NCI-H2171 treated with DMSO at 0.1 percent for 48 hours (cell line): ENCODE measurements at places on chromosomes 6 and 20.

DNA sequence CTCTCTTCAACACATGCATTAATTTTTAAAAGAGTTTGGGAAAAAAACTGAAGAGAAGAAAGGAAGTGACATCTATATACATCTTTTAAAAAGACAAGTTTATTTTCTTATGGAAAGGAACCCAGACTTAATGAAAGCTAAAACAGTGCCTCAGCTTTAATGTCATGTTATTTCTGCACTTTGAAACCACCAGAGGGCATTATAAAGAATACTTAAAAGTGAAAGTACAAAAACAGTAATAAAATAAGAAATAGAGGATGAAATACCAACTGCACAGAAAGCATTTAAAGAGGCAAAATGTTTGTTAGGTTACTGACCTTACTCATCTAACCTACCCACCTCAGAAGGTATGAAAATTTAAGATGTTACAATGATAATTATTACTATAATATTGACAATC is 98.8 kb downstream of the HUS1B start:
- no peak for DNase-seq

DNA sequence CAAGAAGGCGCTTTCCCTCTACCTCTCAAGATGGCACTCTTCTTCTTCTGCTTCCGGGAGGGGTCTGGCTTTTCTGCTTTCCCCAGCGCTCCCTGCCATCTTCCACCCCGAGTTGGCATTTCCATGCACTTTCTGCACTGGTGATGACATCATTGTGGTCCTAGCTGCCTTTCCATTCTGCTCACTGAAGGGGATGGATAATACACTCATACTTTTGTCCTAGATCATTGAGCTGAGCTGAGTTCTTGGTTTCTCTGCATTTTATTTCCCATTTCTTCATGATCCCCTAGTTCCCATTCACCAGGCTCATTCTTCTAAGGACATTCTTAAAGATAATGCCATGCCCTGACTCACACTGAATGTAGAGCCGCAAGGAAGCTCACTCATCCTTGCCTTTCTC is 96.7 kb downstream of the EDN1 start:
- DNase-seq, result no peak

DNA sequence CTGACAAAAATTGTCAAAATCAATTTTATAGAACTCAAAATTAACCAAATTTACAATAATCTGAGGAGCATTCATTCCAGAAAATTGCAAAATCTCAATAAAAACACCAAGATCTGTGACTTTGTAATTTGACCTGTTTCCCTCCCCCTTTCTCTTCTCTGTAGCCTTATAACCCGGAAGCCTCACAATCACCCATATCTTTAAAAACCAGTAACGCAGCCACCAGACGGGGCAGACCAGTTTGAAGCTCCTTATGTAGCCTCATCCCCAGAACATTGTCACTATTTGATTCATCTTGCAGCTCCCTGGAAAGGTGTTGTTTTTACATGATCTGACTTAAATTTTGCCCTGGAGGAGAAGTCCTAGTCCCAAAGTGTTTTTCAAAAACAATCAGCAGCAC is 27.5 kb upstream of the TGM6 start:
- DNase-seq, result no peak

GRCh38 chr6:48229841-48230240 is 118.8 kb upstream of the PTCHD4 start:
- DNase-seq, result no peak

DNA sequence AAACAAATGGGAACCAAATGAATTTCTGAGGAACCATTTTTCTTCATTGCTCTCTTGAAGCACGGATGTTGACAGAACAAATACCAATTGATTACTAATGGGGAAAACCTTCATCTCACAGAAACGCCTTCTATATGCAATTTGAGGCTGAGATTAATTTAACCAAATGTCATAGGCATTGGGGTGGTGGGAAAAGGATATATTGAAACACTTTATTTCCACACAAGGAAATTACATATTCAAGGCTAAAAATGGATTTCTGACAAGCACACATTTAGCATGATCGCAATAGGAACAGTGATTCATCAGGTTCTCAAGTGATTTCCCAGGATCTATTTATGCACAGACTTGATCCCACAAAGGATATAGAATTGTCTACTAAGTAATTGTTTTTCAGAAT is 88.9 kb downstream of the COL12A1 start:
- no peak for DNase-seq

DNA sequence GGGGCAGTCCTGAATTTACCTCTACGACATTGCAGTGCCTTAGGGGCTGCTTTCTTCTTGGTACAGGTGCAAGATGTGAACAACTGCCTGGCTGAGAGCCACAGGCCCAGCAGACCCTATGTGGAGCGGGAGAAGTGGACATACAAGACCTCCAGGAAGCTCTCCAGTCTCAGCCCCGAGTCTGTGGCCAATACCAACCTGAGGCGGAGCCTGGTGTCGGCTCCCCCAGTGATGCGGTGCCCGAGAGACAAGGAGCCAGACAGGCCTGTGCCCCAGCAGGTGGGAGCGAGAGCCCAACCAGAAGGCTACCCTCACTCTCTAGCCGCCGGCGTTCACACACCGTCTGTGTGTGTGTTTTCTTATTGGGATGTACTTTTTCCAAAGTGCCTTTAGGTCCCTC is 59.6 kb downstream of the EFCAB8 start:
- DNase-seq, result no peak

DNA sequence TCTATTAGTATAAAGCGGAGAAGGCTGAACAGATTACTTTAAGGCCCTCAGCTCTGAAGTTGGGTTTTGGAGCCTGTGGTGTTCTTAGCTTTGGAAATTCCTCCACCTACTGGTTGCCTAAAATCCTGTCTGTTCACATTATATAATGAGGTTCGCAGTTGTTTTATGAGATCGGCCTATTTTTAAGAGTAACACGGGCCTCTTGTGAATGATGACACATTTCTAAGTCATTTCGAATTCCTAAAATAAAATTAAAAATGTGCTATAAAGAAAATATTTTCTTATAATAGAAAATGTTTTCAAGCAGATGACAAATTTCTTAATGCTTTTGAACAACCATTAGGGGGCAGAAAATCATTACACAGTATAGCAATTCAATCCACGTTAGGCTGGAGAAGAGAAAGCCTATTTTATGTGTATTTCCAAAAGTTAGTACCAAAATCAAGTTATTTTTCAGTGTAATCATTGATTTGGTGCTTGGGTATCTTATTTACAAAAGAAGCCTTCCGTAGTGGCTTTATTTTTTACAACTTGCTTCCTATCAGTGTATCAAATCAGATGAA is 15.8 kb upstream of the FAM8A1 start:
- peak; percentile 87 for DNase-seq

DNA sequence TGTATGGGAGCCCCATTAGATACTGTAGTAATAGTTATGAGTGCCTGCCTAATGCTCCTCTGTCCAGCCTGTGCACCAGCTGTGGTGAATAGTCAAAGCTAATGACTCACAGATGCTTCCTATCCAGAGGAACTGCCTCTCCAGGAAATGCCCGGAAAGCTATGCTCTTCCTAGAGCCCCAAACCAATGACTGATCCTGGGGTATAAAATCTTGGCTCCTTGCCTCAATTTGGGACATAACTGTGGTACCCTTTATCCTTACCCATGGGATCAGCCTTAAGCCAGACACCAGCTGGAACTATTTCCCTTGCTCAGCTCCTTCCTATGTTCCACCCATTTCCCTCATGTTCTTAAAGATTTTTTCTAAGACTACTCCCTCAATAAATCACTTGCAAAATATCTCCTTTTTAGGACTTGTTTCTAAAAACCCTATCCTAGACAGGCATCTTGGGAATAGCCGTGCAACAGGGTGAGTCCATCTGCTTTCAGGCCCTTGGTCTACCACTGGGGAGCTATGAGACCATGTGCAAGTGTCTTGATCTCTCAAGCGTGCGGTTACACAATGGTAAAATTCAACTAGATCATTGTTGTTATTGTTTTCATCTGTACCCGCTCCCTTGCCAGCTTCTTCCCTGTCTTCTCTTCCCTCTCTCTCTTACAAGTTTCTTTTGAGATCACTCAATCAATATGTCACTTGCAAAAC is 283.7 kb downstream of the BTBD3 start:
- DNase-seq, result no peak

GRCh38 chr6:27279513-27280063 is 32.1 kb downstream of the PRSS16 start:
- no peak for DNase-seq

- DNase-seq, result no peak
Observed at GRCh38 chr20:10910535-10911178, 236.9 kb upstream of the JAG1 start.

- no peak for DNase-seq
Observed at GRCh38 chr20:3728354-3728753, 4.1 kb upstream of the HSPA12B start.

GRCh38 chr6:77440206-77440976 is 22.9 kb downstream of the HTR1B start:
- DNase-seq, result no peak

- no peak for DNase-seq
Observed at GRCh38 chr6:45704056-45704800, 311.4 kb downstream of the CLIC5 start.

DNA sequence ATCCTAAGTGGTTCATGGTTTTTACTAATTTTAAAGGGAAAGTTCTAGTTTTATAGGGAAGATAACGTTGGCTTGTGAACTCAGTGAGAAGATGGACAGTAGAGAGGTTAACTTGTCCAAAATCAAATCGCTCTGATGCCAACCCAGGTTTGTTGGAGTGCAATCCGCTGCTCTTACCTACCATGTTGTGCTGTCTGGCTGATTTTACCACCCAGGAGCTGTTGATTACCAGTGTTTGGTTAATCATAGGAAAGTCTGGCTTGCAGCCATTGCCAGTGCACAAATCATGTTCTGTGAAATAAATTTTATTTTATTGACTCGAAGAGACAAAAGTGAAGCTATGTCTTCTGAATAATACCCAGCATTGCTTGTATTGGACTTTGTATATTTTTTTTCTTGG is 92.4 kb downstream of the PLCB4 start:
- DNase-seq, result no peak
